ENCODE measurements at places on chromosomes 7 and 10.

DNA sequence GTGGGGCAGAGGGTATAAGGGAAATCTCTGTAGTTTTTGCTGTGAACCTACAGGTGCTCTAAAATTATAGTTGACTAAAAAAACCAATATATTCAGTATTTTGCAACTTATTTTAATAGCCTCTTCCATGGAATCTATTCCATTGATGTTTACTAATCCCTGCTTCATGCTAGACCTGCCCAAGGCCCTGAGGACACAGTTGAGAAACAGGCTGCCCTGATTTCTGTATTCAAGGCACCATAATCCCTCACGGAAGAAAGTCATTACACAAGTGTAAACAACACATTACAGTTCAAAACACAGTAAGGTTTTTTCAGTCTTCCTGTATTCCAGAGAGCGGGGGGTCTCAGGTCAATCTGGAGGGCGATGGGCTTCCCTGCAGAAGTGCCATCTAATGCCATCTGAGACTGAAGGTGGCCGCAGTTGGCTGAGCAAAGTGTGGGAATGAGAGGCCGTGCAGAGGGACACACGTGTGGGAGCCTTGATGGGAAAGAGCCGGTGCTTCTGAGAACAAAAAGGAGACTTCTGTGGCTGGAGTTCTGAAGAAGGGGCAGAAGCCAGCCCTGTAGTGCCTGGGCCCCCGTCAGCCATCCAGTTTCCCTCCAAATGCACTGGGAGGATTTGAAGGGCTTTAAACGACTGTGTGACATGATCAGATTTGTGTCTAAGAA lies 146.9 kb downstream of the PTPN20 start:
- DNase-seq = no peak

GRCh38 chr10:128979405-128979804 lies 487.6 kb upstream of the MGMT start:
- DNase-seq = no peak

- DNase-seq = no peak
Measured at GRCh38 chr10:33334805-33335550, 511 bp upstream of the NRP1 start.

GRCh38 chr10:125691160-125691981 lies 8.4 kb upstream of the TEX36 start:
- DNase-seq = no peak

GRCh38 chr10:6165221-6165725 lies 37.5 kb upstream of the PFKFB3 start:
- no peak for DNase-seq

- DNase-seq = no peak
Measured at GRCh38 chr10:91610444-91610843, 22.4 kb downstream of the PPP1R3C start.

- DNase-seq = no peak
Measured at GRCh38 chr10:44391981-44392380, 7.1 kb upstream of the CXCL12 start.

GRCh38 chr7:116258734-116259133 lies 48.4 kb downstream of the TES start:
- DNase-seq = no peak

GRCh38 chr10:104209575-104210198 lies 22.5 kb downstream of the CFAP43 start:
- DNase-seq = peak; percentile 17

DNA sequence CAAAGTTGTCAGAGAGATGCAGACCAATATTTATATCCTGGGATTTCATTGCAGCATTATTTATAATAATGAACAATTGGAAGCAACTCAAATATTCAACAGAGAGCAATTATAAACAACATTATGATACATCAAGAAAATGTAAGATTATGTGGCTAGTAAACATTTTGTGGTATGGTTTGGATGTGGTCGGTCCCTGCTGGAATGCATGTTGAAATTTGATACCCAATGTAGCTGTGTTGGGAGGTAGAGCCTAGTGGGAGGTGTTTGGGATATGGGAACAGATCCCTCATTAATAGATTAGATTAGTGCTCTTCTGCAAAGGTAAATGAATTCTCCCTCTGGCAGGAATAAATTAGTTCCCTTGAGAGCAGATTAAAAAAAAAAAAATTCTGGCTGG lies 350.9 kb downstream of the ANKRD30A start:
- no peak for DNase-seq

- DNase-seq = no peak
Measured at GRCh38 chr7:2849941-2850766, 6.0 kb upstream of the GNA12 start.

DNA sequence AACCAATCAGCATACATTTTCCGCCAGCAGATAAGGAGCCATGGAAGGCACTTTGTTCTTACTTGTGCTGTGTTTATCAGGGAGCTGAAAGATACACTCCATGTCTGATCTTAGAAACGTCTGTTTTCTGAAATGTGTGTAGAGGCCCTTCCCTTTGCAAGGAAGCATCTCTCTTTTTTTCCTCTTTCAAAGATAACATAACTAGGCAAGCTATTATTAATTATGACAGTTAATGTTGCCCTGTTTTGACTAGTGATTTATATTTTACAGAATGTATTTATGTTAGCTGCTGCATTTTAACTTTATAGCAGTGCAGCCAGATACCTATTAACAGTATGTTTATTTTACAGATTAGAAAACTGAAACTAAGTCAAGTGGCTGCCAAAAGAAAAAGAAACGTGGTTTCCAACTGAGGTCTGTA lies 683.2 kb upstream of the IGFBP3 start:
- no peak for DNase-seq

- no peak for DNase-seq
Measured at GRCh38 chr10:18446205-18446604, 205.2 kb downstream of the NSUN6 start.

DNA sequence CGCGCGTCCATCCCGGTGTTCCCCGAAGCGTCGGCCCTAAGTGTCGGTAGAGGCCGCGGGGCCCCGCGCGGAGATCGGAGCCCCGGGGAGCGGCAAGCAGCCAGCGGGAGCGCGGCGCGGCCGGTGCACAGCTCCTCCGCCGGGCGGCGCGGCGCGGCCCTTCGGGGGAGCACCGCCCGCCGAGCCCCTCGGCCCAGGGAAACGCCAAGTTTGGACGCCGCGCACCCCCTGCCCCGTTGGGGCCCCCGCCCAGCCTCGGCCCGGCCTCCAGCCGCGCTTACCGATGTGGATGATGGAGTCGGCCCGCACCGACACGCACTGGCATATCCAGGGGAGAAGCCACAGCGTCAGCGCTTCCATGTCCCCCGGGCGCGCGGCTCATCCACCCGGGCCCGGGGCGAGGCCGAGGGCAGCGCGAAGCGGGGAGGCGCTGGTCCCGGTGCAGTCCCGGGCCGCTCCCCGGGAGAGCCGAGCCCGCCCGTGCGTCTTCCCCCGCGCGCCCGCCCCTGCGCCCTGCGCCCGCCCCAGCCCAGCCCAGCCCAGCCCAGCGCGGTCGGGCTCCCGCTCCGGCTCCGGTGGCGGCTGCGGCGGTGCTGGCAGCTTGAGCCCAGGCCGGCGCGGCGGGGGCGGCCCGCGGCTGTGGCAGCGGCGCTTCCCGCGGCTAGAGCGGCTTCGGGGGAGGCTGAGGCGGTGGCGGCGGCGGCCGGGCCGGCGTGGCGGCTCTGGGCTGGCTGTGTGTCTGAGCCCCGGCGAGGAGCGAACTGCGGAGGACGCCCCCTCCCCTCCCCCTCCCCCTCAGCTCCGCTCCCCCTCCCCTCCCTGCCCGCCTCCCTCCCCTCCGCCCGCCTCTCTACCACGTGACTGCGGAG lies at the start of gene GRID1:
GRID1 (minus strand) TSS at position 763 of the 869 bp plus-strand sequence.
- DNase-seq = no peak

GRCh38 chr10:97538411-97538810 lies 34.2 kb upstream of the ANKRD2 start:
- DNase-seq = no peak

DNA sequence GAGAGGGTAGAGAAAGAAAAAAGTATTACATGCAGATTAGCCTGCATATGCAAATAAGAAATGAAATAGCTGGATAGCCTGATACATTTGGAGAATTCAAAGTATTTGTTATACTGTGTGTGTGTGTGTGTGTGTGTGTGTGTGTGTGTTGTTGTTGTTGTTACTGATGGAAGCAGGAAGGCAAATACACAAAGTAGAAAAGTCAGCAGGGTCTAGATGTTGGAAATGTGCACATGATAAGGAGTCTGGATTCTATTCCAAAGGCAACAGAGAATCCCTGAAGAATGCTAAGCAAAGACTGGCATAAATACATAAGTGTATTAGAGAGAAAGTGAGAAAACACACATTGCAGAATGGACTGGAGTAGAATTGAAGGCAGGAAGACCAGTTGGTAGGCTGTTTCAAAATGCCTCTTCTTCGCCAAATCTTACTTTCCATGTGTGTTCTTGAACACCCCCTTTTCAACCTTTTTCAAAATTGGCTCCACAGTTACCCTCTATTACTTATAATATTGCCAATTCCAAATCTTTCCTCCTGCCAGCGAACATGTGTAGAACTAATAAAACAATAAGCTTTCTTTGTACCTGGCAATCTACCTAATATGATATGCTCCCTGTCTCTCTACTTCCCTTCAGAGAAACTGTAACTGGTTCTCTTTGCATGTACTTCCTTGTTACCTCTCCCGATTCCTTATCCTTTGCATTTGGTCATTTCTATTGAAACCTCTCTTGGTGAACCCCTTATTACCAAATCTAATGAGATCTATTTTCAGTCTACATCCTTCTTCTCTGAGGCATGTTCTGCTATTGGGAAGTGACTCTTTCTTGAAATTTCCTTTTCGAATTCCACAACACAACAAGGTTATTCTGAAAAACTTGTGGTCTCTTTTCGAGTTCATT lies 6.2 kb downstream of the CPED1 start:
- no peak for DNase-seq

DNA sequence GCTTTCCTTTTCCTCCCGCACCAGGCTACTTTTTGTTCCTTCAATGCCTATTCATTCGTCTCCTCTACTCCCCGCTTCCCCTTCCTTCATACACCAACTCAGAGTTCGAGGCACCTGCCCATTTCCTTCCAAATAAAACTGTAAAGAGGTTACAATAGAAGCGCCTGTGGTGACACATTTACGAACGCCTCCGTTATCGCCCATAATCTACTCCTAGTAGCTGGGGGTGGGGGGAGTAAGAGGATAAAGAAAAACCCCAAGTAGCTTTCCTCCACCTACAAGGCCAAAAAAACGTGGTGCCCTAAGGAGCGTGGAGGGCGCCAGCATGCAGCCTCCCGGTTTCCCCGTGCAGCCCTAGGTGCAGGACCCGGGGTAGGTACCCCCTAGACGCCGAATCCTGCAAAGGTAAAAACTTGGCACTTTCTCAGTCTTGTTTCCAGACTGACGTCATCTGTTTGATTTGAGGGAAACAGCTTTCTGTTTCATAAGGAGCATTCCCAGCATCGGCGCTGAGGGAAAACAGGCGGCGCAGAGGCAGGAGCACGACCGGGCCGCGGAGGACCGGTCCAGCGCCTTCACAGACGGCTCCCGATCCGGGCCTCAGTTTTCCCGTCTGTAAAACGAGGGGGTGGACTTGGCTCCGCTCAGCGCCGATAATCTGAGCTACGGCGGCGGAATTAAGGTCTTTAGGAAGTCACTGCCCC lies 922 bp downstream of the PPA1 start:
- no peak for DNase-seq

DNA sequence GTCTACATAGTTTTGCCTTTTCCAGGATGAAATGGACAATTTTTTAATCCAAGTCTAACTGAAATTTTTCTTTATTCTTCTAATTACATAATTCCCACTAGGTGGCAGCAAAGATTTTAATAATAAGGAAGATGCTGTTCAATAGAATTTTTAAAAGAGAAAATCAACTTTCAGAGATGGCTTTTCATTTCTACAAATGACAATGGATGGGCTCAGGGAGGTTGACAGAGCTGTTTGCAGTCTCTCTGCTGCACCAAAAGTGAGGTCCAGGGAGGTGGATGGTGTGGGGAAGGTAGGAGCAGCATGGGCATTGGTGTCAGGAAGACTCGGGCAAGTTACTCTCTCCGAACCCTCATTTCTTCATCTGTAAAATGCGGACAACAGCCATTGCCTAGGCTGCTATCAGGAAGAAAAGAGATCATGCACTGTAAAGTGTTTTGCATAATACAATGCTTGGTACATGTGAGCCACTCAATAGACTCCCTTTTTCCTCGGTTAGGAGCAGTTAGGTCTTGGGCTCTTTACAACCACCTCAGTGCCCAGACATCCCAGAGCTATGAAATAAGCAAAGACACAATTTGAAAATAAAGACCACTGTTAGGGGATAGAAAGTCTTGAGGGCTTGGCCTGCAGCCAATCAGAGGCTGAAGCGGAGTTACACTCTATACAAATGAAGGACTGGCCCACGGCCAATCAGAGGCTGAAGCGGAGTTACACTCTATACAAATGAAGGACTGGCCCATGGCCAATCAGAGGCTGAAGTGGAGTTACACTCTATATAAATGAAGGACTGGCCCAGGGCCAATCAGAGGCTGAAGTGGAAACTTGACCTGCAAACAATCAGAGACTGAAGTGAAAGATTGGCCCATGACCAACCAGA lies 107.1 kb downstream of the ABLIM1 start:
- DNase-seq = no peak

DNA sequence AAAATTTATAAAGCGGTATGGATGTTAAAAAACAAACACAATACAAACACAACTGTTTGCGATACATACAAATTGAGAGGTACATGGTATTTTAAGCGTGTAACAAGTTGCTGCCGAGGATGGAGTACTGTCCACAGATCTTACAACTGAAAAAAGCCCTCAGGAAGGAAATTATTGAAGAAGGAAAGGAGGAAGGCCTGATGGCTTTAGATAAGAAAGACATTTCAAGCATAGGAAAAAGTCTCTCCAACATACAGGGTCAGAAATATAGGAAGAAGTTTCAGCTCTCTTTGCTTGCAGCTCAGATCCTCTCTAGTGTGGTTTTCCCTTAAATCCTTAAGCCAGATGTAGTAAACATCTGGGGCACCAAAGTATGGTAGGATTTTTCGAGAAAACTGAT lies 25.0 kb downstream of the RBM28 start:
- DNase-seq = no peak

GRCh38 chr10:44195112-44196007 lies 189.5 kb downstream of the CXCL12 start:
- DNase-seq = no peak

DNA sequence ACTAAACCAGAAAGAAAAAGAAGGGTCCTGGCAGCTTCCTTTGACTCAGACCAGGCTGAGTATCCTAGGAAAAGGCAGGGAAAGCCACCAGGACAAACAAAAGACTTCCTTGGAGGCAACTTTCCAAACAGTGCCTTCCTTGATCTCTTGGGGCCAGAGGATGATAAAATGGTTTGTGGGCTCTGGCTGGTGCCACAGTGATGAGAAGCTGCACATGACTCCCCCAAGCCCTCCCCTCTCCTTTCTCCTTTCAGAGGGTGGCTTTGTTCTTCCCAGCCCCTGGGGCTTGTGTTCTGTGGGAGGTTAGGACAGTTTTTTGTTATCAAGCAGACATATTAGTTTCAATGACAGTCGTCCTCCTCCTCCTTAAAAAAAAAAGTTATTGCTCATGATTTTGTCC lies 183.2 kb downstream of the SEM1 start:
- DNase-seq = no peak

DNA sequence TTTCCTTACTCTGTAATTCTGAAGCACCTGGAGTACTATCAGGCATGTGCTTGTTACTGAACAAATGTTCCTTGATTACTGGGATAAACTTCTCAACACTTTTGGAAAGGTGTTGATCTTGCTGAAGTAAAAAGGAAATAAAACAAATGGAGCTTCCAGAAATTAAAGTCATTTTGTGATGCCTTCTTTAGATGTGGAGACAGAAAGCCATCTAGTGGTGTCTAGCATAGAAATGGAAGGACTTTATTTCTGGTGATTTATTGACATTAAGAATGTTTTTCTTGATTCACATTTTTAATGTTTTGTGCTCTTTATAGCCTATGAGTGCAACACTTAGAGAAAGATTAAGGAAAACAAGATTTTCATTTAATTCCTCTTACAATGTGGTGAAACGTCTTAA lies 1.4 kb downstream of the SFR1 start:
- no peak for DNase-seq
